ENCODE measurements at places on chromosomes 13 and 19. TPM values are rescaled to one million over a fixed set of nuclear protein-coding genes. Genes with fewer than 3 reads are reported as not detected.
A peak's percentile ranks its signal among the peaks of the same experiment; 100 is the strongest.

Gene KIR2DL3
- total RNA-seq: not detected

Gene GARIN5A
- 0.67 TPM for total RNA-seq

Gene ADAMTSL5
- total RNA-seq: not detected

- DNase-seq: no peak
These were observed at the start of gene WDR88 for GRCh38 chr19:33132021-33132420. TSS of gene WDR88 (plus strand) at chr19:33132114. CDS start at chr19:33132170, 56 bp downstream.

- no peak for DNase-seq
These were observed 15.8 kb upstream of the SPRYD7 start for GRCh38 chr13:49951754-49952535.

DNA sequence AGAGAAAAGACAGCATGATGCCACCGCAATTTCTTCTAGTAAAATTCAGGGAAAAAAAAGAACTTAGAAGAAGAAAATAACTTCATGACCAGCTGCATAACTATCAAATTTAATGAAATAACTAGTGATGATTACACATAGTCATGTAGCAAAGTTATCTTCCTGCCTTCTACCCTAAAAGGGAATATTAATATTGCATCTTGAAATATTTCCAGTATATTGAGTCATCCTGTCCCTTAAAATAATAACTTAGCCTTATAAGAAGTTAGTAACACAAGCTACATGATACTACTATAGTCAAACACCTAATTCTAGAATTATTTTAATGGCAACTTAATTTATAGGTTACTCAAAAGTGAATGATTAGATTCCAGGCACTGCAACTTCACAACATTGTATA, 289.2 kb downstream of the KLF12 start:
- no peak for DNase-seq

DNA sequence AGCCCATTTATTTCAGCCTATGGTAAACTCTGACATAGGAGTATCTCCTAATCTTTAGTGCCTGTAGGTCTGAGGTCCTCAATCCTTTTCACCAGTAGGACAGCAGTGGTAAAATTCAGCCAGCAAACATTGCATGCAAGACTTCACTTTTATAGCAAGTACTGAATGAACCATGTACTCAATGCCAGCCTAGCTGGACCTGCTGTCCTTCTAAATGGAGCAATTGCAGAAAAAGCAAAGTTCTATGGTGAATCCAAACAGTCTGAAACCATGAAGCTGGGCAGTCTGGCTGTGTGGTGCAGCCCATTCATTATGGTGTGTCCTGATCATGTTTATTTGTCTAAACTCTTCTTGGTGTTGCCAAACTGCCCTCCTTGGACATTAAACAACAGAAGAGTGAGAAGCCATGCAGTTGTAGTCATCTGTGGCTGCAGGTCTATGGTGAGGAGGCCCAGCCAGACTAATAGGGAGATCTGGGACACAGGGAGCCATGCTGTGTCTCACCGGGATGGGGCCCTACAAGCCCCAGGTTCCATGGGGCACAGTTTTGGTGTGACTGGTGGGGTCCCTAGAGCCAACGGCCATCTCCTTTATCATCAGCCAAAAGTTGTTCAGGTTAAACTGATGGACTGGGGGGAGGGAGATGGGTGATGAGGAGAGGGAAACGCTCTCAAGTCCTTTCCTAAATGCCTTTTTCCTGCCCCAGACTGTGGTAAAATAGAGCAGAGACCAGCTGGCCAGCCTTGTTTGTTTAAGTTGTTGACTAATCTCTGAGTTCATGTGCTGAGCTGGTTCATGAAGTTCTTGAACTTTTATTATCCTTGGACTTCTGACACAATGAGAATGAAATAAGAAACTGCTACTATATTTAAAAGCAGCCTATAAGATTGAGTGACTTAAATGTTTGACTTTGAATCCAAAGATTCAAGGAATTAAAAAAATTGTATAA, 20.6 kb upstream of the TNFSF11 start:
- no peak for DNase-seq

- DNase-seq: no peak
These were observed 6.3 kb downstream of the C19orf12 start for GRCh38 chr19:29708554-29709439.

DNA sequence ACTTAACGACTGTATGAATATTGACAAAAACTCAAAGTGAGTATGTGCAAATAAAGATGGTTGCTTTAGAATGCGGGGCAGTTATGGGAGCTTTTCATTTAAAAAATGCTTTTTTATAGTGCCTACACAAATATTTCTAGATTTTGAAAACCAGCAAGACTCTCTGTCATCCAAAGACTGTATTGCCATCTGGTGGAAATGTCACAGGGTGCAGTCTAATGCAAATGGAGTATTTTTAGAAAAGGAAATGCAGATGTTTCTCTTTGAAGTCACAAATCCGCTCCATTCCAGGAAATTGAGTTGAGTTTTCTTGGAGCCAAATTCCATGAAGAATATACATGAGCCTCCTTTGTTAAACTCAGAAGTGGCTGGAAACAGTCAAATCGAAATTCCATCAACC, 2.3 kb upstream of the C1QTNF9B start:
- no peak for DNase-seq

- no peak for DNase-seq
These were observed 234.9 kb downstream of the LMO7 start for GRCh38 chr13:75871059-75871458.

DNA sequence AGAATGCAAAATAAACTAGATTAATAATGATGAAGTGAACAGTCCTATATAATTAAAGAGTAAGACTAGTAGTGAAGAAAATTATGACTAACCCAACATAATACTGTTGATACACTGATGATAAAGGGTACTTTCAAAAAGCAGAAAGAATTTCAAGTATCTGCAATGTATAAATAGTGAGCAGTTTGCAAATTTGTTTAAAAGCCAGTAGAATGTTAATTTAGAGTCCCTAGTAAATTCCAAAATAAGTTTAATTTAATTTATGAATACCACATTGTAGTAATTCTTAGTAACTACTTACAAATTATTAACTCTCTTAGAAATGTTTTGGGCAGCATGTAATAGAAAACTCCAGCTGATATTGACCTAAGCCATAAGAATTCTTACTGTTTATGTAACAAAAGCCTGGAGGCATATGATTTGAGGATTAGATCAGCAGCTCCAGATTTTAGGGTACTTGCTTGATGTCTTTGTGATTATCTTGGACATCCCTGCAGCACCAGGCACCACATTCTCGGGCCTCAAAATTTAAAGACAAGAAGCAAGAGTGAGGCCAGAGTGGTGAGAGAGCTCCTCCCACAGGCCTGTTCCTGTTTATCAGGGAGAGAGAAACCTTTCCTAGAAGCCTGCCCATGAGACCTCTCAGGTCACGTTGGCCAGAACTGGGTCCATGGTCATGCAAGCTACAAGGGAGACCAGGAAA, 67.6 kb upstream of the TDRD3 start:
- DNase-seq: no peak

DNA sequence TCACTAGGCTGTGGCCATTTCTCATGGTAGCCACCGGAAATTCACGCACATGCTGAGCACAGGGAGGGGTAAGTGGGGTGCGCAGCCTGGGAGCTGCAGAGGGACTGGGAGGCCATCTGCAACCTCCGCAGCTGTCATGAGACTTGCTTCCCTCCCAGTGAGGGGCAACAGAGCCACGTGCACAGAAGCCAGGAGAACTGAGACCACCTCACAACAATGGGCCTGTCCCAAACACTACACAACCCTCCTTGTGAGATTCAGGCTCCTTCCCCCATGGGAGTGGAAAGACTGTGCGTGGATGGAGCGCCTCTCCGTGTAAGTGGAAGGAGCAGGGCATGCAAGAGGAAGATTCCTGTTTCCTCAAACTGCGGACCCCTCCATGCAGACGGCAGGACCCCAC, 8.8 kb downstream of the C3 start:
- DNase-seq: no peak

GRCh38 chr19:3618144-3618810, 8.3 kb downstream of the CACTIN start:
- peak; percentile 65 for DNase-seq

DNA sequence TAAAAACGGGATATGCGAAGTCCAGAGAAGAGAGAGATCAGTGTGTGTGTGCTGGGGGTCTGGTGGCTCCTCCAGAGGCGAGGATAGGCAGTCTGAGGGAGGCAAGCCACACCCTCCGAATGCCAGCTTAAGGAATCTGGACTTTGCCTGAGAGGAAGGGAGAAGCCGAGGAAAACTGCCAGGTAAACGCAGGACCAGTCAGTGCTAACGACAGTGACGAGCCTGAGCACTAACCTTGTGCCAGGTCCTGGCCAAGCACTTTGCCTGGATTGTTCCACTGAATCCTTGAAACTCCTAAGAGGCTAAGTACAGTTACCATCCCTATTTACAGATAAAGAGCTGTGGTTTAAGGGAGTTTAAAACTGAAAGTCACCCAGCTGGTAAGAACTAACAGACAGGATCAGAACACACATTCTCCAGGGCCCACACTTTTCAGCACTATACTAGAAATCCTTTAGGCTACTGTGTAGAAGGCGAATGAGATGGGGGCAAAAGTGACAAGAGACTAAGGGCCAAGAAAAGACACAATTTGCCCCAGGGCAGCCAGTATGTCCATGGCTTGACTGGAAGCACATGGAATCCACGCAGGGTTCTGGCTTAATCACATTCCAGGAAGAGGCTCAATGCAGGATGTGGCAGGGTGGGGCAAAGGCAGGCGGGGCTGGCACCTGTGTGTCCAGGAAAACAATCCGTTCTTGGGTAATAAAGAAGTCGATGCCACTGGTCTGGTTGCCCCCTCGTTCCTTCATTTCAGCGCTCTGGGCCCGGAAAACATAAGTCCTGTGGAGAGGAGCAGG, 15.1 kb downstream of the SMG9 start:
- no peak for DNase-seq

- no peak for DNase-seq
These were observed 46.9 kb downstream of the PAN3 start for GRCh38 chr13:28185256-28185655.

DNA sequence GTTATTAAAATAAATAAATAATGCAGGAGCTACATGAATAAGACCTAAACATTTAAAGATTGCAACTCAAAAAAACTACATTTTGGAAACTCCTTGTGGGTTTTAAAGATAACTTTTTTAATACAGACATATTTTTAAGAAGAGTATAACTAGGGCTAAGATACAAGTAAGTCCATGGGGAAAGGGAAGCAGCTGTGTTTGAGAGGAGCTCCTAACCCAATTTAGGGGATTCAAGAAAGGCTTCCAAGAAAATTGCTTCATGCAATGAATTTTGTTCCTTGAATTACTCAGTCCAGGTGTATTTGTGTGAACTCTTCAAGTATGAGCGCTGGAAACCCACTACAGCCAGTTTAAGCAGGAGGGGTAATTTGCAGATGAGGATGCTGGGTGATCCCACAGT, 44.1 kb upstream of the C13orf42 start:
- no peak for DNase-seq

Gene PTPRH
- not detected for total RNA-seq

- no peak for DNase-seq
These were observed 131.5 kb upstream of the GJB6 start for GRCh38 chr13:20363603-20364002.

- no peak for DNase-seq
These were observed 16.3 kb downstream of the ONECUT3 start for GRCh38 chr19:1769645-1769985.

Gene FUT1
- not detected for total RNA-seq

DNA sequence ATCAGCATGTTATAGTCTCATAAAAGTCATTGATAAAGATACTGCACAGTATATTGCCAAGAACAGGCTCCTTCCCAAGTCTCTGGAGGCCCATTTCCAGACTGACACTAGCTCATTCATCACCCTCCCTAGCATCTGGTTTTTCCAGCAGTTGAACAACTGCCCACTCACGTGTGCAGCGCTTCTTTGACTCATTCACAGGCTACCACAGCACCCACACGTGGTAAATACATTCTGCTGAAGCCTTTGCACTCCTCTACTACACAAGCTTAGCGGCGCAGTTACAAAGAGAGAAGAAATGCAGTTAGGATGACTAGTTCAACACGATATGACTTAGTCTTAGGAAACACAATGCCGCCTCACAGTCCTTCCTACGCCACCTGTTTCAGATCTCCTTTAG, 87.7 kb downstream of the DOCK9 start:
- DNase-seq: no peak

Gene ZNF552
- total RNA-seq: 15.6 TPM

DNA sequence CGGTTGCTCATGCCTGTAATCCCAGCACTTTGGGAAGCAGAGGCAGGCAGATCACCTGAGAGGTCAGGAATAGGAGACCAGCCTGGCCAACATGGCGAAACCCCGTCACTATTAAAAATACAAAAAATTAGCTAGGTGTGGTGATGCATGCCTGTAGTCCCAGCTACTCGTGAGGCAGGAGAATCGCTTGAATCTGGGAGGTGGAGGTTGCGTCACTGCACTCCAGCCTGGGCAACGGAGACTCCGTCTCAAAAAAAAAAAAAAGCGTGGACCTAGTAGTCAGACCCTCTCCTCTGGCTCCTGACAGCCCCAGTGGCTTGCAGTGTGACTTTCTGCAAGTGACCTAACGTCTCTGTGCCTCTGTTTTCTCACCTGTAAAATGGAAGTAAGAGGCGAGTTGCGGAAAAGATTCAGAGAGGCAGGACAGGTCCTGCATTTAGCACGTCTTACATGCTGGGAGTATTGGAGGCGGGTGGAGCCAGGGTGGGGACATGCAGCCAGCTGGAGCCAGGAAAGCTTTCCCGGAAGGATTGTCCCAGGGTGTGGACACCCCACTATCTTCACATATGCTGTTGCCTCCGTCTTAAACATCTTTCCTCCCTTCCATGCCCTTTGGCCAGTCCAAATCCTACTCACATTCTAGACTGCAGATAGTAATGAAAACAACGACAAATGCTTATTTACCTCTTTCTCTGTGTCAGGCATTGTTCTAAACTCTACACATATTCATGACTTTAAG, 2.9 kb downstream of the TUBB4A start:
- DNase-seq: no peak

DNA sequence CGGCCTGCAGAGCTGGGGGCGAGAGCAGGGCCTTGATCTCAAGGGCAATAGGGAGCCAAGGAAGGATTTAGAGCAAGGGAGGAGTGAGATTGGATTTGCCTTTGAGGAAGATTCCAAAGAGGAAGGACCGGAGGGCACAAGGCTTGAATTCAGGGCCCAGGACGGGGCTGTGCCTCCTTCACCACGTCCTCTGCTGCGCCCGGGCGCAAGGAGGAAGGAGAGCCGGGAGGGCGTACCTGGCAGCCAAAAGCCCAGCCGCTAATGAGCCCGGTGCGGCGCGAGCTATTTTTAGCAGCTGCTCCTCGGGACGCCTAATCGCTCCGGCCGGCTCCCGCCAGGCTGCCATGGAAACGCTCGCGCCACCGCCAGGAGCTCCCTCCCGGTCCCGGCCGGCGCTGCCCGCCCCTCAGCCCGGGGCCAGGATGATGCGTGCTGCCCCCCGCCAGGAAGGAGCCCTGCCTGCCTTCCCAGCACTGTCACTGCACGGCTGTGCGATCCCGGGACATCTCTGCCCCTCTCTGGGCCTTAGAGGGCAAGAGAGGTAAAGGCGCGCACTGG, 31.3 kb downstream of the TINCR start:
- DNase-seq: no peak

Gene CUL4A
- total RNA-seq: 77.2 TPM

GRCh38 chr13:104798486-104798885, 1732.3 kb upstream of the SLC10A2 start:
- no peak for DNase-seq

DNA sequence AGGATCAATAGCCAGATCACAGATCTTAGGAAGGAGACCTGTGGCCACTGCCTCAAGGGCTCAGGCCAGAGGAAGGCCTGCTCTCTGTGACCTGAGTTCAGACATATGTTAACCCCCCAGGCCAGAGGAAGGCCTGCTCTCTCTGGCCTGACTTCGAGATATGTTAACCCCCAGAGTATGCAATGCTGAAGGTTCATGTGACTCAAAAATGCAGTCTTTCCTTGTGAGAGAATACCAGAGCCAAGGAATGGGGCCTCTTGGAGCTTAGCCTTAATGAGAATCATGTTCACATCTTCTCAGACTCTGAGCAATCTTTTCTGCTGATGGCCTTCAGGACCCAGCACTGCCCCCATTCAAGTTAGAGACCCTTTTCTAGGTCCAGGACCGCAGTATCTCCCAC, 36.7 kb downstream of the MBNL2 start:
- no peak for DNase-seq
